CMK (cell line): ENCODE measurements at places on chromosomes 3 and 15.

GRCh38 chr3:19811689-19812088, 122.3 kb downstream of the EFHB start:
- DNase-seq: peak; percentile 90

- DNase-seq: no peak
Measured at GRCh38 chr3:114563720-114564119, 269.9 kb downstream of the TIGIT start.

GRCh38 chr3:72665701-72666446, 182.4 kb downstream of the SHQ1 start:
- DNase-seq: no peak

GRCh38 chr3:178969004-178969700, 102.5 kb downstream of the ZMAT3 start:
- no peak for DNase-seq

GRCh38 chr3:22951910-22952309, 251.2 kb upstream of the UBE2E2 start:
- DNase-seq: no peak

DNA sequence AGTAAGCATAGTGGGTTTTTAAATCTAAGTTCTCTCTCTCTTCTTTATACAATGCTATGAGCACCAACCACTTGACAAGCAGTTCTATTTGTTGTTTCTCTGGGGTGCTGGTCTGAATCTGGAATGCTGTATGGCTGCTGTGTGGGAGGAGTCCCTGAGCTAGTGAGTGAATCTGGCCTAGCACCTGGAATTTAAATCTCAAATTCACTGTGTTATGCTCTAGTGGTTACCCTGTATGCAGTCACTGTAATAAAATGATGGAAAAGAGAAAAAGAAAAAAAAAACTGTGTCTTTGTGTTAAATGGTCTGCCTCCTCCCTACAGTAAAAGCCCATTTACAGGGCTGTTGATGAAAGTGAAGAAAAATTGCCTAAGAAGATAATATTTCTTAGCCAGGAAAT, 155.0 kb downstream of the ATP8B4 start:
- DNase-seq: no peak

GRCh38 chr3:107382631-107383030, 5.4 kb downstream of the CCDC54 start:
- DNase-seq: no peak

GRCh38 chr15:79058260-79058850, 32.2 kb downstream of the RASGRF1 start:
- DNase-seq: no peak

GRCh38 chr3:59782664-59783063, 732.8 kb upstream of the CFAP20DC start:
- DNase-seq: no peak

- DNase-seq: no peak
Measured at GRCh38 chr3:14209581-14210289, 31.1 kb downstream of the LSM3 start.

GRCh38 chr3:162398554-162398953, 901.9 kb downstream of the OTOL1 start:
- DNase-seq: no peak

DNA sequence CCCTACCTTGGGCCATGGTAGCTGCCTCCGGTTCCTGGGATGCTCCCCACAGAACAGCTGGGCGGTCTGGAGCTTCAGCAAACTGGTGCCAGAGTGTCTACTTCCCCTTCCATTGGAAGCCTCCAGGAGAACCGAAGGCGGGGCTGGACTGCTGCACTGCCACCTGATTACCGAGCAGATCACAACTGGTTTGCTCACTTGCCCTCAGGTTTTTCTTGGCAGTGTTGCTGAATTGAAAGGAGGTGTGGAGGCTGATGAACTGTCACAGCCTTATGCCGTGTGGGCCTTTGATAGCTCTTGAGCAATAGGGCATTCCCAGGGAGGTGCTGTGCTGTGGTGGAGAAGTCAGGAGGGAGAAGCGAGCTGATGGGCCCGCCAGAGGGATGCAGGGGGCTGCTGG, at the start of gene TGM5:
Gene TGM5, minus strand, starts transcription at position 95 of the 400 bp plus-strand sequence. Its CDS starts 79 bp downstream, at position 16.
- DNase-seq: no peak

- DNase-seq: no peak
Measured at GRCh38 chr15:46941241-46941640, 776.1 kb upstream of the SEMA6D start.

DNA sequence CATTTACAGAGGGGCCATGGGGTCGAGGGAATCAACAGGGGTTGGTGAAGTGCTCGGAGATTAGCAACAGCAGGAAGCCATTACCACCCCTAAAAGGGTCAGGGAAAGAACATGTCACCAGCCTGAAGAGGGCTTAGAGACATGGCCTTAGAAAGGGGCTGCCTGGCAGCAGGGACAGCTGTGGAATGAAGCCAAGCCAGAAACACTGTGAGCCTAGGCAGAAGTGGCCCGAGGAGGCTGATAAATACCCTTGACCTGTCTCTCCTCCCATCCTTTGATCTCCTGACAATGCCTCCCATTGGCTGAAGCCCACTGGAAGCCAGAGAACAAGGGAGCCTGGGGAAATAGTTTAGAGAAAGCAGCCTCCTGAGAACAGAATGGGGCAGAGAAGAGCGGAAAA, 31.4 kb downstream of the GPD1L start:
- DNase-seq: no peak

- DNase-seq: no peak
Measured at GRCh38 chr3:153045150-153045549, 116.9 kb upstream of the RAP2B start.

DNA sequence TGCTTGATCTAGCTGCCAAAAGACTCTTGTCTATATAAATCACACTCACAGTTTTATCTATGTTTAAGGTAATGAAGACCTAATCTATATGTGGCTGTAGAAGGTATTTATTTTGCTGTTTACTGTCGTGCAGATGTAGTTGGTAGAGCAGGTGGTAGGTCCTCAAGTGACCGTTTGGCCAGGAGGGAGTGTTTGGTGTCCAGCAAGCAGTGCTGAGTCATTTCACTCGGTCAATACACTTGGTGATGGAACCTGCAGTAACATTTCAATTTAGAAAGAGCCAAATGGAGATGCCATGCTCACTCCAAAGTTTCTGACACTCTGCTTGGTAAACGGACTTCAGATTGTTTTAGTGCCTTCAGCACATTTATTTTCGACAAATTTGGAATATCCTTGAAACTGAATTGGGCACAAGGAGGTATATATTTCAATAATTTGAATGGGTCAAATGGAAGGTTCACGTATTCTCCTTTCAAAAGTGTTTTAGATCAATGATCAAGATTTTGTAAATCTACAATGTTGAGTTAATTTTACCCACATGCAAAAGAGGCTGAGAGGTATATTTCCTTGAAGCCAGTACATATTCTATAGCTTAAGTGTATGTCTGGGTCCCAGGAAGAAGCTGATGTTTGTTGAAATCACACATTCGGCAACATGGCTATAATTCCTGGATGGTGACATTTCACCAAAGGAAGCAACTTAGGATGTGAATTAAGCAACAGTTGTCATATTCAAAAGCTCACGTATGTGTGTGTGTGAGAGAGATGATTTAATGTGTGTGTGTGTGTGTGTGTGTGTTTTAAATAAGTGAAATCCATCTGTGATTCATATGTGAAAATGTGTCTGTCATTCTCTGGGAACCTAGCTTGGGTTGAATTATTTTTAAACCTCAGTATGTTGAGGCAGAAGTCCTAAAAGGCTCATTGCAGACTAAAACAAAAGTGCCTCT, 7.7 kb upstream of the CX3CR1 start:
- DNase-seq: no peak

- no peak for DNase-seq
Measured at GRCh38 chr3:9955067-9955502, 2.9 kb upstream of the PRRT3 start.

GRCh38 chr15:40859206-40859851, 14.7 kb downstream of the RHOV start:
- DNase-seq: peak; percentile 47

DNA sequence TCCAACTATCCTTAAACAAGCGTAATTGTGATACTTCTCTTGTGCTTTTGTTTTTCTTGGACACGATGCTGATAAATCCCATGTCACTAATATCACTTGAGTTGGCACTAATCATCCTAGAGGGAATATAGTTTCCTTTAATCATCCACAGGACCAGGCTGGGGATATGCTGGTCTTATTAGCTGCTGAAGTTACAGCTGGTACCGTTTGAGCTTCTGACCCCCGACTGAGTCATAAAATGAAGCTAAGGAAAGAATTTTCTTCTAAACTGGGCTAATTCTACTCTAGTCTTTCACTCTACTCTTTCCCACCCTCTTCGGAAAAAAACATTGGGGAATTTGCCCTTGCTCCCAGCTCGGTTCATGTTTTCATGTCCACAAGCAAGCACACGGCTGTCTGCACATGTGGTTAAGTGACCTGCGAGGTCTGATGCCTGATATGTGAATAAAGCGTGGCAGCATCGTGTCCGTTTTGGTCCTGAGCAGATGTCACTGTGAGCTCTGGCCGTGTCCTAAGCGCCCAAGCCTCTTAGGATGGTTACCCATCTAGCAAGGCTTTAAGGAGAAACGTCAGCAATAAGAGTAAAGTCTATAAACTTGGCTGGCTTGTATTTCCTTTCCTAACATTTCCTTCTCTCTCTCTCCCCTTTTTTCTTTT, 223.7 kb downstream of the ITPR1 start:
- DNase-seq: no peak

- no peak for DNase-seq
Measured at GRCh38 chr3:155859859-155860258, 5.6 kb upstream of the SLC33A1 start.

DNA sequence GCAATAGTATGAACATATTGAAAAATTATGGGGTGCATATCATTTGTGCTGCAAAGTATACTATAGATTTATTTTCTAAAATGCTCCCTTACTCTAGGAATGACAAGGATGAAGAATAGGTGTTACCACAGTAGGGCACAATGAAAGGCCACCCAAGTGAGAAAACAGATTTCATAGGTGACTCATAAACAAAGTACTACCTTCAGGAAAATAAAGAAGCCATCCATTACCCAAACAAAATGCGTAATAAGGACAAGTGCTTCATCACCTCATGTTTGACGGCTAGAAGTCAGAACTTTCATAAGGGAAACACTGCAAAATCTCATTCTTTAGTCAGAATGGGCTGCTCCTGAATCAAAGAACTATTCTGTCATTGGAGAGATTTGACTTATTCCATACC, 116.6 kb downstream of the MFSD1 start:
- DNase-seq: no peak

DNA sequence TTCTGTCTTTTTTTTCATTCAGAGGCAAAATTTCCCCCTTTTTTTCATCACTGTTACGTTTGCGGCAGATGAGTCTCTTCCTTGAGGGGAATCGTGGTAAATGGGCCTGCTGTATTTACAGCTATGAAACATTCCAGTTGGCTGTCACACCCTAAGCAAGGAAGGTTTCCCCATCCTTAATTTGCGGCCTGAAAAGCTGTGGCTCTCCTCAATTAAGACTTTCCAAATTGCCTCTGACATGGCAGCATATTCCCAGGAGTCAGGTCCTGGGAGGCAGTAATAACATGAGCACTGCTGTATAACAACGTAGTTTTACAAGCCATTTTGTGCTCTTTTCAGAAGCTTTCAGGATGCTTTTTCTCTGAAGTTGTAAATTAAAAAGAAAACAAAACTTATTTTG, 420.9 kb downstream of the LPP start:
- no peak for DNase-seq

DNA sequence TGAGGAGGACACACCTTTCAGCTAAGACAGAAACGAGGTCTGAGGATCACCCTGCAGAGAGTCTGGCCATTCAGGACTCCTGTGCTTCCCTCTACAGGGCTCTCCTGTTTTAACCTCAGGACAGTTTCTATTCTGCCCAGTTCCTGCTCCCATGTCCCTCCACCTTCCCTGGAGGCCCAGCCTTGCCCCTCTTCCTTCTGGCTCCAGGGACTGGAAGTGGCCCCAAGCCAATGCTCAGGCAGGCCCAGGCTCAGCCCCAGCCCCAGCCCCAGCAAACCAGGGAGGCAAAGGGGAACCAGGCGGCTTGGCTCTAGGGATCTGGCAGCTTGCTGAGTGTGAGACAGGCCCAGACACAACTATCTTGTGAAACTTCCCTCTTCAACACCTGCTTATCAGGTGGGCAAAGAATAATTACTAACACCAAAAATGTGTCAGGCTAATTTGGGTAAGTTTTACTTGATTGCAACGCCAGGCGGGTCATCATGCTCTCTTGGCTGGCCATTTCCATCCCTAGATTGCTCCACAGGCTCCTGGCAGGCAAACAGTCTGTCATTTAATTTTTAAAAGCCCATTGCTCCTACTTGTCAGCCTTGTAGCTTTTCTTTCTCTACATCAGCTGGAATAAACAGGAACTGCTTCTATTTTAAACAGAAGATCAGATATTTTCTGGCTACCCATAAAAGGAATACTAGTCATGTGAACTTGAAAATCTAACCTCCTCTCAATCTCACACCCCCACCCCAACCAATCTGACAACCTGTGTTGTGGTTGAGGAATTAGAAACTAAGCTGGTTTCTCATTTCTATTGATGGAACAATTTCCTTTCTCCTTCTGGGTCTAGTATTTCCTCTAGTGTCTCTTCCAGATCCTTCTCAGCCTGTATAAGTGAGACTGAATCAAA, 33.5 kb downstream of the UPK1B start:
- no peak for DNase-seq

- DNase-seq: no peak
Measured at GRCh38 chr3:196388956-196389355, 43.3 kb downstream of the UBXN7 start.

- DNase-seq: no peak
Measured at GRCh38 chr3:106425916-106426315, 557.1 kb upstream of the CBLB start.

GRCh38 chr15:63986185-63986680, 60.1 kb downstream of the DAPK2 start:
- no peak for DNase-seq
